ENCODE measurements at places on chromosomes 6 and 20. TPM values are rescaled to one million over a fixed set of nuclear protein-coding genes. Genes with fewer than 3 reads are reported as not detected.

DNA sequence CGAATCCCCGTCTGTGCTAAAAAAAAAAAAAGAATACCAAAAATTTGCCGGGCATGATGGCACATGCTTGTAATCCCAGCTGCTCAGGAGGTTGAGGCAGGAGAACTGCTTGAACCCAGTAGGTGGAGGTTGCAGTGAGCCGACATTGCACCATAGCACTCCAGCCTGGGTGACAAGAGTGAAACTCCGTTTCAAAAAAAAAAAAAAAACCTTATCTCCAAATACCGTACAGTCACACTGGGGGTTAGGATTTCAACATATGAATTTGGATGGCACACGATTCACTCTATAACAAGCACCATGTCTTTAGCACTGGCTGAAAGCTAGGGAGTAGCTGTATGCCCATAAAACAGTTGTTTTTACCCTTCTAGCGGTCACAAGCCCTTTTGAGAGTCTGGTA, 3.8 kb downstream of the SMIM13 start:
- DNase-seq, result no peak

DNA sequence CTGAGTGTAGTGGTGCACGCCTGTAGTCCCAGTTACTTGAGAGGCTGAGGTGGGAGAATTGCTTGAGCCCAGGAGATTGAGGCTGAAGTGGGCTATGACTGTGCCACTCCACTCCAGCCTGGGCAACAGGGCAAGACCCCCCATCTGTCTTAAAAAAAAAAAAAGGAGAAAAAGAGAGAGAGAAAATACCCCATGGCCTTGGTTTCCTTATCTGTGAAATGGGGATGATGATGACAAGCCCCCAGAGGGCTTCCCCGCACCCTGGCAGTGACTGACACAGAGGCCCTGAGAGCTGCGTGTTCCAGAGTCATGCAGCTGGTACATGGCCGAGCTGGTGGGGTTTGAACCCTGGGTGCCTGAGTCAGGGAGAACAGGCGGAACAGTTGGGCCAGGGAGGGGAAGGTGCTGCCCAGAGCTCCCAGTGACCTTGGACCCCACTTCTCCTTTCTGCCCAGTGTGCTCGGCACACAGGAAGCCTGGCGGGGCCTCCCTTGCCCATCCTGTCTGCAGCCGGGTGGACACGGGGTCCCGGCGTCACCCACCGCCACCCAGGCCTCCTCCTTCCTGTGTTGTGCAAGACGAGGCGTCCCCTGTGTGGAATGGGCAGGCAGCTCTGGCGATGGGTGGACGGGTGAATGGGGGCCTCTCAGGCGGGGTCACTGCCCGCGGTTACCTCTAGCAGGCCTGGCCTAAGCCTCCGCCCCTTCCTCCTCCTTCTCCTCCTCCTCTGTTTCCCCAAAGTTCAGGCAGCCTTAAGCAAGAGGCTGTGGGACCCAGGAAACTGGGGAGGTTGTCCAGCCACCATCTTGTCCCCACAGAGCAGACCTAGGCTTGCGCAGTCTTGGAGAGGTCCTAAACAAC, 84.2 kb downstream of the CEBPB start:
- no peak for DNase-seq

Gene PAX1
- not detected for total RNA-seq

Gene GABRR1
- 0.10 TPM for total RNA-seq

Gene NHSL1
- 13.3 TPM for total RNA-seq

DNA sequence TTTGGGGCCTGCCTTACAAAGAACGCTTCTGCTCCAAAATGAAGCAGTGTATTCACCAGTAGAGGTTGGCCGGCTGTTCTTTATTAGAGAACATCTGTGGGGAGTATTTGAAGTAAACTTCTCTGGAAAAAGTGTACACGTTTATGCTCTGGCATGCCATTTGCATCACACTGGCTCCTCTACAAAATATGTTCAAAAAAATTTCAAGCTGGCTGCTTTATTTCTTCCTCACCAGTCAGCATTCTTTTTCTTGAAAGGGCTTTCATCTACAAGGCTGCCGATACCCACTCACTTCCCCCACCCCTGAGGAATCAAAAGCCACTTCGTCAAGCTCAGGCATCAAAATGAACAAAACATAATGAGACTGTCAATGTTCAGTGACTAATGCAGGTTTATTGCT, 294.1 kb downstream of the TFAP2B start:
- DNase-seq, result no peak

GRCh38 chr6:31918069-31918720, 9.3 kb upstream of the C2 start:
- DNase-seq, result no peak
